ENCODE measurements at places on chromosomes 6 and 20.

- DNase-seq = no peak
Measured at GRCh38 chr6:23173234-23173633, 603.9 kb downstream of the HDGFL1 start.

GRCh38 chr6:80003826-80004172, 650 bp upstream of the TTK start:
- DNase-seq = no peak

DNA sequence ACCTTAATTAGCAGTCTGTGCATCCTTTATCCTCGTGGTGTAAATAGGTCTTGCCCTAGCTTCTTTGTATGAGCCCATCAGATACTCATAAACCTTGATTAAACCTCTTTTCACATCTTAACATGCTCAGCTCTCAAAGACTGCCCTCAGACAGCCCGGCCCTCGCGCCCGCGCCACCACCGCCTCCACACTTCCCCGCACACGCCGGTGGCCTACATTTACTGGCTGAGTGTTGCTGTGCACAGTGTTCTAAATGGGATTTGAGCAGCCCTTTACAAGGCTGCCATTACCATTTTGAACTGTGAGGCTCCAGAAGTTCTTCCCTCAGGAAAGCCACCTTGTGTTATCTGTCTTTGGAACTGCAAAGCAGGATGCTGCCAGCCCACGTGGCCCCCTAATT, 63.0 kb upstream of the INSM1 start:
- DNase-seq = no peak

DNA sequence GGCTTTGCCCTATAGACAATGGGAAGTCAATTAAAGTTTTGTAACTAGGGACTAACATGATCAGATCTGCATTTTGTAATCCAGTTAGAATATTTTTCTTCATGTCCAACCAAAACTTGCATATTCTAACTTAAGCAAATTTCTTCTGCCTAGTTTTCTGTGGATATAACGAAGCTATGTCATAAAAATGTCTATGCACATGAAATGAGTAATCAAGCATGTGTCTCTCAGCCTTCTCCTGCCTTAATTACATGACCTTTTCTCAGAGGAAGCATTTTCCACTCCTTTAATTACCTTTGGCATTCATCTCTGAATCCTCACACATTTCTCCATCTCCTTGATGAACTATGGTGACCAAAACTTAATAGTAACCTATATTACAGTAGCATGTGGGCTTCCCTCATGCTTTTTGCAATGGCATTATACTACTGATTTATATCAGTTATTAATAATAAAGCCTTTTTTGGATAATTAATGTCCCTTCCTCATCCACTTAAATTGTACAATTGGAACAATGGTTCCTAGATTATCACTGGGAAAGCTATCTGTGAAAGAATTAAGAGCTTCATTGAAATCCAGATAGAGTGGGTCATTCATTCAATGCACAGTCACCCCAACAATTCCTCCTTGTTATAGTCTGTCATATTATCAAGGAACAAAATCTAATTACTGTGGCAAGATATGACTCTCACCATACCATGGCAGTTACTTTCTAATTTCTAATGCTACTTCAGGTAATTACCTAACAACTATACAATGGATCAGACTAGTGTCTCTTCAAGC, 19.1 kb upstream of the FBXO9 start:
- DNase-seq = no peak

- no peak for DNase-seq
Measured at GRCh38 chr6:39453241-39453640, 130.7 kb upstream of the KCNK16 start.

GRCh38 chr6:40735121-40735520, 148.0 kb upstream of the LRFN2 start:
- DNase-seq = no peak

Measured in stimulated activated CD4-positive, alpha-beta T cell treated with anti-CD3 and anti-CD28 coated beads, Interleukin-15, amount 100 ng/mL, for 1 hour (primary cell).